Hematopoietic multipotent progenitor cell treated with erythropoietin and hydrocortisone succinate and interleukin-3 and kit ligand, for 15 days (in vitro differentiated cells): ENCODE measurements at places on chromosomes 6 and 20.

DNA sequence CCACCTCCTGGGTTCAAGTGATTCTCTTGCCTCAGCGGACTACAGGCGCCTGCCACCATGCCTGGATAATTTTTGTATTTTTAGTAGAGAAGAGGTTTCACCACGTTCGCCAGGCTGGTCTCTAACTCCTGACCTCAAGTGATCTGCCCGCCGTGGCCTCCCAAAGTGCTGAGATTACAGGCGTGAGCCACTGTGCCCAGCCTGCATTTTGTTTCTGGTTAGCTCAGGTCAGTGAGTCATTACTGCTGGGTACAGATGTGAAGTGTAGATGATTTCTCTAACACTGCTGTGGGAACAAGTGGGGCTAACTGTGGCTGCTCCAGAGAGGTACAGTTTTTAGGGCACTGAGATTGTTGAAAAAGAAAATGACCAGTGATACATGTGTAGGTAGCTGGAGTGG is 188.6 kb downstream of the PRL start:
- DNase-seq = no peak

GRCh38 chr6:13397359-13398068 is 69.2 kb upstream of the TBC1D7 start:
- peak; percentile 58 for DNase-seq

GRCh38 chr20:13320702-13321101 is 99.6 kb downstream of the ISM1 start:
- DNase-seq = no peak

DNA sequence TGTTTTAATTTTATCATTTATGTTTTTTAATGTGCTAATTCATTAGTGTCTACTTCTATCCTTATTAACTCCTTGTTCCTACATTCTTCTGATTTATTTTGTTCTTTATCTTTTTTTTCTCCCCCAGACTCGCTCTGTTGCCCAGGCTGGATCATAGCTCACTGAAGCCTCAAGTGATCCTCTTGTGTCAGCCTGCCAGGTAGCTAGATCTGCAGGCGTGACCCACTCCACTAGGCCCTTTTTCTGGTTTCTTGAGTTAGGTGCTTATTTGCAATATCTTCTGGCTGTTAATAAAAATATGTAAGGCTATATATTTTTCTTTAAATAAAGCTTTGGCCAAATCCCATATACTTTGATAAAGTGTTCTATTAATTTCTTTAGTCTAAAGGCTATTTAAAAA is 2.8 kb downstream of the TAF11 start:
- no peak for DNase-seq

- DNase-seq = no peak
Measured at GRCh38 chr20:19654921-19655320, 103.1 kb upstream of the RIN2 start.

DNA sequence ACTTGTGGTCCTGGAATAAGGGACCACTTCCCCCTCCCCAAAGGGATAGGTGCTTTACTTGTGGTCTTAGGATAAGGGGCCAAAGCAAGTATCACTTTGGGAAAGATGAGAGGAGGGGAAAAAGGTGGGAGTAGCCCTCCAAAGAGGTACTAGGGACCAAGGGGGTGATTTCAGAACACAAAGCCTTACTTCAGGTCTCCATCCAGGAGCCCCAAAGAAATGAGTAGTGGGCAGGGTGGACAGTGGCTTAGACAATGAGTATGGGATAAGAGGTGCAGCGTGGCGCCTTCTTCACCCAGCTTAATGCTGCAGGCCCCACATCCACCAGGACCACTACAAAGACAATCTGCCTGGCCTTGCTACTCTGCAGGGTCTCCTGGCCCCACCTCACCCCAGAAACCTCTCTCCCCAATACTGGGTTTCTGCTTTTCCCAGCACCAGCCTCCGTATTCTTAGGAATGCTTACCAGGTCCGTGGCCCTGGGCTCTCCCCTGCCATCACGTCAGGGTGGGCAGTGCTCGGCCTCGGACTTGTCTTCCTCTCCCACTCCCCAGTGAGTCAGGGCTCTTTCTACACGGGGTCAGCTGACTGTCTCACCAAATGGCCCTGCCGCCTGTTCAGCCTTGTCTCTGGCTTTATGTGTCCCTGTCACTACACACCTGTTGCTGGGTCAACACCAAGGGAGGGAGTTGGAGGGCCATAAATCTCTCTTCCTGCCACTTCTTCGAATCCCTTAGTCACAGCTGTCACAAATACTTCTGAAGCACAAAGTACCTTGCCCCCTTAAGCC is 3.1 kb downstream of the NNAT start:
- no peak for DNase-seq

DNA sequence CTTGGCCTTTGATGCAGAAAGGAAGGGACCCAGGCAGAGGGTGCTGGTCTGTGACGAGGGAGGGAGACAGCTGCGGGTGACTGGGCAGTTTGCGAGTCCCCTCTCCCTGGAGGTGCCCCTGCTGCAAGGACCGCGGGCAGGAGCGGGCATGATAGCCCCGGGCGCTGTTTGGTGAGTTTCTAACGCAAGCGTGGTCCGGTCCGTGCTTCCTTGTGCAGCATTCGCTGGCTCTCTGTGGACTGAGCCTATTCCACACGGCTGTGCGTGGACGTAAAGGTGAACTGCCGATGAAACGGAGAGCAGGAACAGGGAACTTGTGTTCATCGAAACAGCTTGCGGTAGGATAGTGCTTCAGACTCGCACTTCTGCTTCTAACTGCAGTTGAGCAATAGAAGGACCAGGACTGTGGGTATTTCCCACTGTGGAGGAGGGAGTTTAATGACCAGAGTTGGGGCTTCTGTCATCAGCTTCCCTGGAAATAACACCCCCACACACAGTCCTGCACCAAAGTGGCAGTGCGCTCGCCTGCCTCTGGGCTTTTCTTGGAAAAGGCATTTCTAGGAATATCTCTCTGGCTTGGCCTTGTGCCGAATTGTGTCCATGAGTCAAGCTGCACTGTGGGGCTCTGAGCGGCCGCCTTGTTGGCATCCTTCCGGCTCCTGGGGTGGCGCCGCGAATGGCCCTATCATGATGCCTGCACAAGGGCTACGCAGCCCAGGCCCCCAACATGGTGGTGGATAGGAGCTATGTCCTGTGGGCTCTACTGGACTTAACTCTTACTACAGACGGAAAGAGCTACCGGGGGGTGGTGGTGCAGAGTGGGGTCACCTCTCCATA is 48.9 kb downstream of the DUSP22 start:
- DNase-seq = peak; percentile 47

DNA sequence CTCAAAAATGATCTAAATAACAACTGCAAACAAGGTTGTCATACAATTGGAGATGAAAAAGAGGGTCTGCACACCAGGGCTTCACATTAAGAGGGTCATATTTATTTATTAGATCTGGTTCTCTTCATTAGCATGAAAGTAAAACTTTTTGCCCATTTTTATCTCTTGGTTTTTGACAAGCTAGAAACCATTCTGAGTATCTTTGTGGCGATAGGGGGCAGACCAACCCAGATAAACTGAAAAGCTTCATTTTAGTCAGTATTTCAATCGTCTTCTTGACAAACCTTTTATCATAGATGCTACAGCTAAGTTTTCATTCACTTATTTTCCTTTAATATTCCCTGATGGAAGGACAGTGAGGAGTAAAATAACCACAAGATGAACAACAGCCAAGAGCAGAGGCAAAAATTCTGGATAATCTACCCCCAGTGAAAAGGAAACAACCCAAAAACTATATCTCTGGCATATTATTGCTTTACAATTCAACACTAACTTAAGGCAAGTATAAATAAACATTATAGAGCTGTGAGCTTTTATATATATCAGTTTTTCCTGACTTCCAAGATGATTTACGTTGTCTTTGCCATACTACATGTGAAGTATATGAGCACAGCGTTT is 45.2 kb downstream of the THEMIS start:
- DNase-seq = no peak

DNA sequence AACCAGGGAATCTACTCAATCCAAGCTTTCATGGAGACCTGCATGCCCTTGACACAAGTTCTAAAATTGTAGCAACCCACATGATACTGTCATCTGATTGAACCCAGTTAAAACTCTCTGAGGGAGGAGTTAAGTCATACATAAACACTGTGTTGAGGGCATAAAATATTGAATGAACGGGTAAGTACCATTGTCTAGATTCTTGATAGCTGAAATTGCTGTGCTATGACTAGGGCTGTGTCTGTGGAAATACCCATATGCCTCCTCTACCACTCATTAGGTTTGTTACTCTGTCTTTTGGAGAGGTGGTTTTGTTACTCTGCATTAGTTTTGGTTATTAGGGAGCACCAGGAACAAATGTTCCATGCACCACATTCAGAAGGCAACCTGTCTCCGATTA is 7.6 kb downstream of the ENPP4 start:
- DNase-seq = no peak

GRCh38 chr6:39037082-39037508 is 11.5 kb upstream of the GLP1R start:
- DNase-seq = no peak

DNA sequence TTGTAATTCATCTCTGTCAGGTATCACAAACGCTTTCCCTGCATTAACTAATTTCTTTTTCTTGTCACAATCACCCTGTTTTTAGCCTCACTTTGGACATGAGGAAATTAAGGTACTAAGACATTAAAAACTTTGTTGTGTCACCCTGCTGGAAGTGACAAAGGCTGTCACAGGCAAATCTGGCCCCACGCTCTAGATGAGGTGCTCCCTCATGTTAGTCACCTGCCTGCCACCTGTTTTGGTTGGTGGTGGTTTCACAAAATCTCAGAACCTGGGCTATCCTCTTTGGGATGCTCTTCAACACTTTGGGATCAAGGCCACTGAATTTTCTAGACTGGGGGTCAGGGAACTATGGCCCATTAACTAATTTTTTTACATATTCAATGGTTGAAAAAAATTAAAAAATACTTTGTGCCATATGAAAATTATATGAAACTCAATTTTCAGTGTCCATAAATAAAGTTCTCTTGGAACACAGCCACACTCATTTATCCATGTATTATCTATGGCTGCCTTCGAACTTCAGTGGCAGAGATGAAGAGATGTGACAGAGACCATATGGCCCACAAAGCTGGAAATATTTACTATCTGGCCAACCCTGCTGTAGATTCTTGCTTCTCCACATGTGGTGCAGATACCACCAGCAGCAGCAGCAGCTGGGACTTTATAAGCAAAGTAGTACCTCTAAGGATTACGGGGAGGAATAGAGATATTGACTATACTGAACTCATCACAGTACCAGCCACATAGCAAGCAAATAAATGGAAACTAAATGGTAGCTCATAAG is 16.1 kb upstream of the TNFAIP3 start:
- DNase-seq = peak; percentile 32

- DNase-seq = peak; percentile 52
Measured at GRCh38 chr20:1469925-1470571, 3.4 kb upstream of the NSFL1C start.

GRCh38 chr6:57201718-57202117 is 20.4 kb downstream of the RAB23 start:
- DNase-seq = no peak

GRCh38 chr6:11535801-11536230 is 1.7 kb upstream of the TMEM170B start:
- DNase-seq = no peak

- no peak for DNase-seq
Measured at GRCh38 chr20:61556111-61556510, 304.1 kb downstream of the CDH4 start.

GRCh38 chr6:46539866-46540265 is 48.6 kb upstream of the RCAN2 start:
- DNase-seq = no peak

DNA sequence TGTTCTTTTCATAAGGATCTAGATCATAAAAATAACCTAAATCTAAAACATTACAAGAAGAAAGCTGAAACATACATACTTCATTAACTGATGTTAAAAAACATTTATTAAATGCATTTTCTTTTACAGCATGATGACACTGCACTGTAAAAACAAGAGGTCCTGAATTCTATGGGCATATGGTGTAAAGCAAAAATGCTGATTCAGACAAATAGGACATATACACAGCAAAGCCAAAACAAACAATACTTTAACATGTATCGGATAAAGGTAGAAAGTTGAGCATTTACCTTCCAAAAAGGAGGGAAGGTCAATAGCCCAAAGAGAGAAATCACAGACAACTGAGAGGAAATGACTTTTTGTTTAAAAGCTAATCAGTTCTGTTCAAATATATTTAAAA is 221.5 kb downstream of the RNGTT start:
- DNase-seq = no peak

DNA sequence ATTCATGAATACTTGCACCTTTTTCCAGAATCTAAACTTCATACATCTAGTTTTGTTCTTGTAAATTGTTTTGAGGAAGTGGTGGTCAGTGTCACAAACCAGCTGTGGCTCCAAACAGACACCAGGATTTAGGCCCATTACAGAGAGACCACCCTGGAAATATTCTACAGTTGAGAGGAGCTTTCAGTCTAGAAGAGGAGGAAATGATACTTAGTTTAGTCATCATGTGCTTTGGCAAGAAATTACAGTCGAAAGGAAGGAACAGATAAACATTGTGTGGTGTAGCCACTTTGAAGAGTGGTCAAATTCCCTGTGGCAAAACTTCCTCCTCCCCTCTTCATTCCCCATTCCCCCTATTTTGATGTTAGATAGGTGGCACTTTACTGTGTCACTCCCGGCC is 15.7 kb downstream of the DCBLD1 start:
- DNase-seq = no peak

DNA sequence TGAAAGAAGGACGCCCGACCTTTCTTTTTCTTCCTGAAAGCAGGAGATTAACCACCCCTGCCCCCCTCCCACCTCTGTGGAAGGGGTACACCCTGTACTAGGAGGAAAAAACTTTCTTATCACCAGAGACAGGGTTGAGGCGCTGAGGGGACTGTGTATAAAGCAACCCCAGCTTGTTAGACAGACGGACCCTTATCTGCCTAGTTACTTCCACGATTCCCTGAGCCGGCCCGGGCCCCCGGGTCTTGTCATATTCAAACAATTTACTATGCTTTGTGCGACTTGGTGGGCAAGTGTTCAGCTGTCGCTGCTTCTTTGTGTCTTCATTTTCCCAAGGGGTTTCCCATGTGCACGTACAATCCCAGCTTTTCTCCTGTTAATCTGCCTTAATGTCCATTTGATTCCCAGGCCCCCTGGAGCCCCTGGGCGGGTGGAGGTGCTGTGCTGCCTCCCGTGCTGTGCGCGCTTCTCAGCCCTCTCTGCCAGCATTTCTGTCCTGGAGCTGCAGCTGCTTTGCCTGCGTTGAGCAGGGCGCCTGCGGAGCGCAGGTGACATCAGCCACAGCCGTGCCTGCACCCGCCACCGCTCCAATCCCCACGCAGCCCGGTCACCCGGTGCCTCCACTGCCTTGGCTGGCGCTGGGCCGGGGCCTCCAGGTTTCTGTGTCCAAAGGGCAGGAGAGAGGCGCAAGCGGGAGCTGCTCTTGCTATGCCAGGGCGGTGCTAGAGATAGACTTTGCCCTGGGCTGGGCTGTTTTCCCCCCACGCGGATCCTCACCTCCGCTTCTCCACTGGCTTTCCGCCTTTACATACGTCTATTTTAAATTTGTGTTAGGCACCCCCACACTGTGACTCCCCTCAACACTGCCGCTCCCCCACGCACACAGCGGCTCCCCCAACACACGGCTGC is 96.2 kb downstream of the TTLL2 start:
- no peak for DNase-seq
